ENCODE measurements at places on chromosomes 16 and 17. TPM values are rescaled to one million over a fixed set of nuclear protein-coding genes. Genes with fewer than 3 reads are reported as not detected.

The VPS35L gene
- total RNA-seq: 88.4 TPM

The ABCA6 gene
- 0.31 TPM for total RNA-seq

The CCDC40 gene
- total RNA-seq: 26.9 TPM

The MMP15 gene
- 85.0 TPM for total RNA-seq

The CCT6B gene
- 1.6 TPM for total RNA-seq

The PIRT gene
- not detected for total RNA-seq

The RRN3 gene
- total RNA-seq: 40.0 TPM

The HS3ST3A1 gene
- total RNA-seq: 8.8 TPM

The ABCA5 gene
- total RNA-seq: 10.9 TPM

The TRIM47 gene
- total RNA-seq: 1.0 TPM

The PYCARD gene
- total RNA-seq: 5.4 TPM

The TMEM114 gene
- 1.8 TPM for total RNA-seq

The SLC5A2 gene
- total RNA-seq: 0.62 TPM

The SLFN12 gene
- total RNA-seq: 16.6 TPM

The G6PC1 gene
- total RNA-seq: not detected

The KRTAP1-3 gene
- total RNA-seq: not detected

The PKMYT1 gene
- 36.5 TPM for total RNA-seq

The TVP23B gene
- total RNA-seq: 38.9 TPM

The NPIPA2 gene
- total RNA-seq: 18.5 TPM

The SMARCE1 gene
- 195 TPM for total RNA-seq

The MT4 gene
- not detected for total RNA-seq

The CAVIN1 gene
- total RNA-seq: 1.8 TPM

The WNT3 gene
- 8.1 TPM for total RNA-seq

The HOXB8 gene
- total RNA-seq: 3.7 TPM

The GRB7 gene
- 28.8 TPM for total RNA-seq

The TBC1D3B gene
- 30.1 TPM for total RNA-seq

The RBFOX1 gene
- 0.29 TPM for total RNA-seq
